Omental fat pad (tissue), 4 donors: ENCODE measurements at places on chromosomes 2 and 18. TPM values are rescaled to one million over a fixed set of nuclear protein-coding genes. Genes with fewer than 3 reads are reported as not detected.

GRCh38 chr18:7207366-7207915 is 23.4 kb upstream of the LRRC30 start:
- no peak for DNase-seq

BCL2 gene
- total RNA-seq = 25.2 TPM

SLC39A10 gene
- 12.5 TPM for total RNA-seq

CRYBA2 gene
- not detected for total RNA-seq

GAD1 gene
- total RNA-seq = not detected

DNA sequence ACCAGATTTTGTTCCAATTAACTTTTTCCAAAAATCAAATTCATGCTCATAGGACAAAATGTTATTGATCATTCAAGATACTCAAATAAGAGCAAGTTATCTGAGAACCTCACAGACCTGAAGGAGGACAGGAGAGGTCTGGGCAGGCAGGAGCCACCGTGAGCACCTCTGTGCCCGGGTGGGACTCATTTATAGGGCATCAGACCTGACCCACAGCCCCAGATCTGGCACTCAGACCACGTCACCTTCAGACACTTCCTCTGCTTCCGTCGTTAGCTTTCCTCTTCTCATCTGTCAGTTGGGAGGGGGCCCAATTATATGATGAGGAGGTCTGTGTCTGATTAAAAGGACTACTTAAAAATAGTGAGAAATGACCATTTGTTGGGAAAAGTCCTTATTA is 169.4 kb downstream of the EIPR1 start:
- no peak for DNase-seq

DNA sequence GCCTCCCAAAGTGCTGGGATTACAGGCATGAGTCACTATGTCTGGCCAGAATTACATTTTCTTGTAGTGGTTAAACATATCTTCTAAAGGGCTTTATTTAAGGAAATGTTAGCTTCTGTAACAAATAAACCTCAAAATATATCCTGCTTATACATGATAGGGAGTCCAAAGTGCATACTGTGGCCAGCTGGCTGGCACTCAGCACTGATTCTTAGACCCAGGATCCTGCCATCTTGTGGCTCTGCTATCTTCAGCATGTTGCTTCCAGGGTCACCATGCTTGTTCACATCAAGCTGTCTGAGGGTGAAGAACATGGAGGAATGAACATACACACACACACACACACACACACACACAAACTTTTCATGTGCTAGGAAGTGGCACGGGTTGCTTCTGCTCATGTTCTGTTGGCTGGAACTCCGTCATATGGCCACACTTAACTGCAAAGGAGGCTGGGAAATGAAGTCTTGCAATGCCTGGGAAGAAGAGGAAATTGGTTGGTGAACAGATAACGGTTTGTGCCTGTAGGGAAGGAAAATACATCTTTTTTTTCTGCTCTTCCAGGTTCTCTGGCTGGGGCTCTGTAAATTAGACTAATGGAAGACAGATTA is 40.0 kb downstream of the NPPC start:
- no peak for DNase-seq

GALR1 gene
- total RNA-seq = not detected

GRCh38 chr2:65198737-65199136 is 28.9 kb upstream of the ACTR2 start:
- DNase-seq = no peak

- no peak for DNase-seq
Observed at GRCh38 chr18:74906184-74906583, 302.8 kb downstream of the PTGR3 start.

CYP27A1 gene
- 22.6 TPM for total RNA-seq

- DNase-seq = peak; percentile 76
Observed at GRCh38 chr2:238320246-238320647, at the start of gene TRAF3IP1. TRAF3IP1 (plus strand) TSS chr2:238320518; CDS start chr2:238320663, 145 bp downstream.
